ENCODE measurements at places on chromosomes 4 and X. TPM values are rescaled to one million over a fixed set of nuclear protein-coding genes. Genes with fewer than 3 reads are reported as not detected.

- no peak for ATAC-seq
Measured at GRCh38 chr4:86834901-86835300, 14.3 kb downstream of the SLC10A6 start.

DNA sequence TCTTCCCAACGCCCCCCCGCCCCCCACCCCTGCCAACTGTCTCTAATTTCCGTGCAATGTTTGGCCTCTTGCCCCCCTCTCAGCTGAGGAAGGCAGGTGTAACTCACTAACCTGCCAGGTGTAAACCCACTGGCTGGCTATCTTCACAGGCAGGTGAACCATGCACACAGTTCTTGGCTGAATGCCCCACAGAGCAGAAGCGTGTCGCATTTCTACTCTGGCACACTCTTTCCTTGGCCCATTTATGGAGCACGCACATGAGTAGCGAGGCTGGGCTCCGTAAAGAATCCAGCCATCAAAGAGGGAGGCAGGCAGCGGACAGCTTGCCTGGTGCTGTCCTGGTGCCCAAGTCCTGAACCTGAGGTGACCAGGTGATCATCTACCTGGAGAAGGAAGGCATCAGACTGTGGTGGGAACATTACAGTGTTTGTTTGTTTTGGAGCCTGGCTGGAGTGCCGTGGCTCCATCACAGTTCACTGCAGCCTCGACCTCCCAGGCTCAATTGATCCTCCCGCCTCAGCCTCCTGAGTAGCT lies 39.2 kb upstream of the CRMP1 start:
- no peak for ATAC-seq

DNA sequence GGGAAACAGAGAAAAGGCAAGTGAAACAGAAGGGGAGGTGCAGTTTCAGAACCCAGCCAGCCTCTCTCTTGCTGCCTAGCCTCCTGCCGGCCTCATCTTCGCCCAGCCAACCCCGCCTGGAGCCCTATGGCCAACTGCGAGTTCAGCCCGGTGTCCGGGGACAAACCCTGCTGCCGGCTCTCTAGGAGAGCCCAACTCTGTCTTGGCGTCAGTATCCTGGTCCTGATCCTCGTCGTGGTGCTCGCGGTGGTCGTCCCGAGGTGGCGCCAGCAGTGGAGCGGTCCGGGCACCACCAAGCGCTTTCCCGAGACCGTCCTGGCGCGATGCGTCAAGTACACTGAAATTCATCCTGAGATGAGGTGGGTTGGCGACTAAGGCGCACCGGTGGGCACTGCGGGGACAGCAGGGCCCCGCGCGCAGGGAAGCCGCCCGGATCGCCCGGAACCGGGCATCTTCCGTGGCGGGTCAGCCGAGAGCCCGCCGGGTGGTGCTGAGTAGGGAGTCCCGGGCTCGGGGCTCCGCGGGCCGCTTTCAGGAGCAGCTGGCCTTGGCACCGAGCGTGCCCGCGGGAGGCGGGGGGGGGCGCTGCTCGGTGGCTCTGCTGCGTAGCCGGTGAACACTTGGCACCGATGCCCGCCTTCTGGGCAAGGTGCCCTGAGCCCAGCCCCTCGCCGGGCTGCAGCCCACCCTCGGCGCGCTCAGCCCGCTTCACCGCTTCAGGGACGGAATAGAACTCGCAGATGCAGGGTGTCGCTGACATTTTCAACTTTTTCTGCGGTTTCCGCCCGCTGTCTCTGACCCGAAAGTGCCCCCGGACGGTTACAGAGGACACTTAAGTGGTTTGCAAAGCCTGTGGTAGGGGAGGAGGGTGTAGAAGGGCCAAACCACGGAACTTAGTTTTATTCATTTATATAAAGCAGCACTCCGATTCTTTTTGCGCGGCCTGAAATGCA lies at the start of gene CD38:
Gene CD38, plus strand, starts transcription at position 40 of the 953 bp plus-strand sequence. Its CDS starts 87 bp downstream, at position 127.
- peak; percentile 57 for ATAC-seq

DNA sequence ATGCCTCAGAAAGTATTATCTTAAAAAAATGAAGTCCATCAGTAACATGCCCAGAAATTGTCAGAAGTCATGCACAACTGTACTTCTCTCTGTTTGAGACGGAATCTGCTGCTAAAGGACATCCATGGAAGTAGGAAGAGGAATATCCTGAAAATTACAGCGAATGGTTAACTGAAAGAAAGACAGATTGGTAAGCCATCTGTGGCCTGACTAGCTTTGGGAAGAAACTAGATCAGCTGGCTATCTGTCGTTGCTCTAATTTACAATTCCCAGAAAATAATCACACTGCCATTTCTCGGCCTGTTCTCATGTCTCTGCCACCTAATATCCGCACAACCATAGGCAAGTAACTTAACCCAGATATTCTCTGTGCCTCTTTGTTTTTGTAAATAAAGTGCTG lies 496.5 kb downstream of the PCDH19 start:
- no peak for ATAC-seq

GRCh38 chr4:112523008-112523721 lies 7.2 kb upstream of the NEUROG2 start:
- ATAC-seq = no peak

- ATAC-seq = no peak
Measured at GRCh38 chr4:16217300-16218051, 8.8 kb downstream of the TAPT1 start.

- ATAC-seq = no peak
Measured at GRCh38 chrX:148567229-148567628, 66.8 kb downstream of the AFF2 start.

DNA sequence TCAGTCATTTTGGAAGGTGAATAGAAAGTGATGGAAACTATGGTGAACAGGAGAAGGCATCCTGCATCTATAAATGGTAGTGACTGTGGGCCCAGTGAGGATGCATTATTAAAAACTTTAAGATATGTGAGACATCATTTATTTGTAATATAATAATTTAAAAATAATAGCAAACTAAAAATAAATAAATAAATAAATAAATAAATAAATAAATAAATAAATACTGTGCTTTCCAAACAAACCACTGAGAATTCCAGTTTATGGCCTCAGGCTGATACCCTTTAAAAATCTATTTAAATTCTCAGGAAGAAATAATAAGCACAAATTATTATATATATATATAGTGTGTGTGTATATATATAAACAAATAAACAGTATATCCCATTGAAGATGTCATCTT lies 248.0 kb upstream of the DCAF8L1 start:
- ATAC-seq = no peak

GRCh38 chr4:23279377-23279986 lies 586.7 kb downstream of the GBA3 start:
- peak; percentile 35 for ATAC-seq

DNA sequence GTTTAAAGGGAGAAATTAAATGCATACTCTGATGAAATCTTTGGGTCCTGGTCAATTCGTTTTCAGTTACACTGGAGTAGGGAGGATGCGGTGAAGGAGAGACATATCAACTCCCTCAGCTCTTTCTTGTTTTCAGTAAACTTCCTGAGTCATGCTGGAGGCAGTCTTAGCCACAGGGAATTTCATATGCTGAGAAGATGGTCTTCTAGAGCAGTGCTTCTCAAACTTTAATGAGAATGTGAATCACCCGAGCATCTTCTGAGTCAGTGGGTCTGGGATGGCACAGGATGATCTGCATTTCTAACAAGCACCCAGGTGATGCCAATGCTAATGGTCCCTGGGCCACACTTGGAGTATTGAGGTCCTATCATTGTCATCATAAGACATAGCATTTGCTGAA lies 214.5 kb downstream of the KIT start:
- ATAC-seq = no peak

GRCh38 chrX:28398342-28398741 lies 188.9 kb upstream of the IL1RAPL1 start:
- no peak for ATAC-seq

DNA sequence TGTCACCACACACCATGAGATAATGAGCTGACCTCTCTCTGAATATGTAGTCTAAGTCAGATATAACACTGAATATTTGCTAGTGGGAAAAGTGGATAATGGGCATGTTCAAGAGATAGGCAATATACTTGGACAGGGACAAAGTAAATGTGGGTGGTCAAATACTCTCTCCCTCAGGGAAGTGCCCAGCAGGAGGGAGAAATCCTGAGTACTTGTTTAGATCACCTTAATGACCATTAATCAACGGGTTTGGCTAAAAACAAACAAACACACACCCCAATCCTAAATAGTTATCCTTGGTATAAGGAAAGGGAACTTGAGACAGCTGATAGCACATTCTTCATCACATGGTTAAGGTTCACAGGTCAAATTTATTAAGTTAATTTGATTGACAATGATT lies 933.5 kb downstream of the C4orf33 start:
- ATAC-seq = no peak

GRCh38 chrX:106783716-106784115 lies 18.8 kb upstream of the TBC1D8B start:
- ATAC-seq = no peak

DNA sequence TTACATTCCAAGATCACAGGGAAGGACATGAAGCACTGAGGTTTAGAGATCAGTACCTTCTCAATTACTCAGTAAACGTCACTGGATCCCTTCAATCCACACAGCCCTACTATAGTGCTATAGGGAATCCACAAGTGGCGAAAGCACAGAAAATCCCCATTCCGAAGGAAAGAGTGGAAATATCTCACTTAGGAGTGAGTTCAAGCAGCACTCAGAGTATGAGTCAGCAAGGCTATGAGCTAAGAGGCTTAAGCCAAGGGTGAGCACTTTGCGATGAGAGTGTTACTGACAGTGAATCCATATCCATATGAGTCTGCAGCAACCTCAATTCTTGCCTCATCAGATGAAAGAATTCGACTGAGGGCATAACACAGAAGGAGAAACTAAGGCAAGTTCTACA lies 165.1 kb downstream of the VSIG4 start:
- peak; percentile 70 for ATAC-seq

The SCD5 gene
- total RNA-seq = 1.9 TPM

The NAT8L gene
- total RNA-seq = 0.04 TPM

The ZIC3 gene
- not detected for total RNA-seq

The S100G gene
- not detected for total RNA-seq

The SLC9B1 gene
- total RNA-seq = 0.28 TPM

The CORIN gene
- total RNA-seq = 0.88 TPM

The DNAAF6 gene
- total RNA-seq = not detected

The ZCCHC18 gene
- not detected for total RNA-seq

The GAGE1 gene
- total RNA-seq = not detected

The LINC00632 gene
- 3.1 TPM for total RNA-seq

Data from esophagus mucosa (tissue), 1 donor.